ENCODE measurements at places on chromosomes 3 and 15.

DNA sequence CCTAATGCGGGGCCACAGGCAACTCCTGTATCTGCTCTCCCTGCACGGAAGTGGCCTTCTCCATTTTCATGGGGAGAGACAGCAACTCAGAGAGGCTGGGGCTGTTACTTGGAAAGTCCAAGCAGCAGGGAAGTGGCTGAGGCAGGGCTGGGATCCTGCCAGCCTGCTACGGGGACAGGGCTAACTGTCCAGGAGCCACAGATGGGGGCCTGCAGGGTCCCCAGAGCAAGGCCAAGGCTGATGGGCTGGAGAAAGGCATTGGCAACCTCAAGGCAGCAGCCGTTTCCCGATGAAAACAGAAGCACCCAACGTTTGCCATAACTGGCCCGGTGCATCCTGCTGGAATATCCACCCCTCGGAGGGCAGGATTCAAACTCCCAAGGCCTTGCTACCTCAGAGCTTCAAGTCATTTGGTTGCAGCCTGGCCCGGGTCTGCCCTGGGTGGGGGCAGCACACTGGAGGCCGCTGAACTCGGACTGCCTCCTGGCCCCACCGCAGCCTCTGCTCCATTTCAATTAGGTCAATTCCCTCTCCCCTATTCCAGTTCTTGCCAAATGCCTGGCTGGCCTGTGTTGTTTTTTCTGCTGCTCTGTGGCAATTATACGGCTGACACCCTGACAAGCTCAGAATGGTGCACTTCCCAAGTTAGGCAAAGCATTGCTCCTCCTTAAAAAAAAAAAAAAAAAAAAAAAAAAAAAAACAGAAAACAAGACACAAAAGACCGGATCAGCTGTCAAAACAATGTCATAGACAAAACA, 143.5 kb downstream of the NUP210 start:
- DNase-seq, result no peak

DNA sequence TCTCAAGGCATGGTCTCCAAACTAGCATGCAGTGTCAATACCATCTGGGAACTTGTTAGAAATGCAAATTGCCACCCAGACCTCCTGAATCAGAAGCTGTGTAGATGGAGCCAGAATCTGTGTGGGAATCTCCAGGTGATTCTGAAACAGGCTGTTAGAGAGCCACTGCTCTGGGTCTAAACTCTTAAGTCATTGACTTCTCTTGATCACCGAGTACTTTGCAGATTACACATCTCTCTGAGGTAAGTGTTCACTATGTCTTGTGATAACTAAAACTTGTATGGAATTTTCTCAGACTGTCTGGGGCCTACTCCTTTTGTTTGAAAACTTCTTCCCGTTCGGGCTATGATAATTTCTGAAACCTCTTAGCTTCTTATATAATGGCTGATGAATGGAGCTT, 315.6 kb downstream of the EDEM1 start:
- DNase-seq, result no peak

DNA sequence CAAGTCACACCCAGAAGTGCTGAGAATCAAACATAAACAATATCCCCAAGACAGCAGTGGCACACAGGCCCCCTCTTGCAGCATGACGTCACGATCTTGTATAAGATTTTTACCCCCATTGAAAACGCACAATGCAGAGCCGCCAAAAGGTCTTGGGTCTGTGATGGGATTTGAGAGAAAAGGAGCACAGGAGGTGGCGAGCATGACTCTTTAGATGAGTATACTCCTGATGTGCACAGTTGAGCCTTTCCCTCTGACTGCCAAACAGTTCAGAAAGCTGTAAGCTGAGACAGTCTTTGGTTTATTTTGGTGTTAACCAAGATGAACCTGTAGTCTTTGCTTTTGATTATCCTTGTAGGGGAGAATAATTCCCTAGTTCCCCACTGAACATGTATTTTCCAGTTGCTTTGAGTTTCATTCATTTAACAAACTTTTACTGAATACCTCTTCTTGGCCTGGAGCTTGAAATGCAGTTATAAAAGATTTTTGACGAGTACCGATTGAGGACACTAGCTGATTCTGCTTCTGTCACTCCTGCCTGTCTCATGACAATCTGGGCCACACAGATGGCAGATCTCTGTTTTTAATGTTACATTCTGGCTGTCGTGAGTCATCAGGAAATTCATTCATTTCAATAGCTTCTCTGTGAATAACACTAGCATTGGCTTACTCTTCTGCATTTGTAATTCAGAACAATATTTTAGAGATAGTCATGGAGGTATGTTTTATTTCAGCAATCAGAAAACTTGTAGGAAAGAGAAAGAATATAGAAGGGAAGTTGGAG, 28.9 kb downstream of the CFAP91 start:
- DNase-seq, result no peak

GRCh38 chr3:160134964-160135363, 90.3 kb upstream of the C3orf80 start:
- no peak for DNase-seq

- DNase-seq, result peak; percentile 69
Measured at GRCh38 chr3:32569540-32570420, 878 bp downstream of the DYNC1LI1 start.

DNA sequence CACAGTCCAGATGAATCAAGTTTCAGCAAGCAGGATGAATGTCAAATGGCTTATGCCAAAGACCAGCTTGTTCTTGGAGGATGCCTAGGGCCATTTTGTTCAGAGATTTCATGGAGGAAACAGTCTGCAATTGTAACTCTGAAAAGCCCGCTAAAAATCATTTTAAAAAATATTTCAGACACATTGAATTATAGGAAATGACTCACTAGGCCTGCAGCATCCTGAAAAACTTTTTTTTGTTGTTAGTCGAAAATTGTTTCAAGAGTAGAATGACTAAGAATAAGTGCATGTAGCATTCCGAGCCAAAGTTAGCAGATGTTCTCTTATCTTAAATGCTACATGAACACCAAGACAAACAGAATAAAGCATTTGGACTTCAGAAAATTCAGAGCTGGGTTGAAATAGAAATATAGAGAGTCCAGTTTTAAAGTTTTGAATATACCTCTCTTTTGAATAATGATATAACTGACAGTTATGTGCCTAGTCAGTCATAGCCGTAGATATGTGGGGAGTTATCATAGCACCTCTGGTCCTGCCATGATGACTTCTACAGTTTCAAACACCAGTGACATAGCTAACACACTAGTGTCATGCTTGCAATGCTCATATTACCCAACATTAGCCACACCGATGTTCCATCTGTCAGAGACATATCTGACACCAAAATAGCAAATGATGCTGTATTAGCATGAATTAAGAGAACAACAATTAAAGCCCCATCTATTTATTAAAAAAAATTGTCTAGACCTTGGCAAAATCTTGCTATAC, 1462.8 kb upstream of the GBE1 start:
- no peak for DNase-seq

DNA sequence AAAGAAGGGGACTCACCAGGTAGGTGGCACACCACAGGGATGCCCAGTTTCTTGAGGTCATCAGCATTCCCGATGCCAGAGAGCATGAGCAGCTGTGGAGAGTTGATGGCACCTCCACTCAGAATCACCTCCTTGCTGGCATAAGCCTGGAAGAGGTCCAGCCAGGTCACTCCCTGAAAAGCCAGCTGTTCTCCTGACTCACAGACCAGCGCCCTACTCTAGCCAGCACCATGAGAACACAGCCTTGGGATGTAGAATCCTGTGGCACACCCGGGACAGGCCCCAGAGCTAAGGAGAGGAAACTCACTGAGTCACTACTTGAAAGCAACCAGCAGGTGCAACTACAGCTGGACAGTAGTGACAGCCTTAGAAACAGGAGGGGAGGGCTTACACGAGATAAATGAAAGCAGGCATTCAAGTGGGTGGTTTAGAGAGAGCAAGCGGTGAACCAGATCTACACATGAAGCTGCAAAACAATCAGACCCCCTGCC, 24.5 kb downstream of the CHDH start:
- peak; percentile 38 for DNase-seq

DNA sequence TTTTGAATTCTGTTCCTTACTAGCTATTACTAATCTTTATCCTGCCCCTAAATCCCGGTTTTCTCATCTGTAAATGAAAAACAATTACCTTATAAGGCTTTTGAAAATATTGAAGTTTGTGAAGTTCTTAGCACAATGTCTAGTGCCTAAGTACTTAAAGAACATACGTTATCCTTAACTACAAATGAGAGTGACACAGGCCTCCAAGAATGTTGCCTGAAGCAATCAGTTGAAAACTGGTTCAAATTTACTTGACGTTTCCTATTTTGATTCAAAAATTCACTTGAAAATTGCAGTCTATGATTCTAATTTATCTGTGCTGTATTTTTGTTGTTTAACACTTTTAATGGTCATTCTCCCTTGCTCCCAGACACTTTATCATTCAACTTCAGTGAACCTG, 3.2 kb downstream of the SENP7 start:
- DNase-seq, result no peak

DNA sequence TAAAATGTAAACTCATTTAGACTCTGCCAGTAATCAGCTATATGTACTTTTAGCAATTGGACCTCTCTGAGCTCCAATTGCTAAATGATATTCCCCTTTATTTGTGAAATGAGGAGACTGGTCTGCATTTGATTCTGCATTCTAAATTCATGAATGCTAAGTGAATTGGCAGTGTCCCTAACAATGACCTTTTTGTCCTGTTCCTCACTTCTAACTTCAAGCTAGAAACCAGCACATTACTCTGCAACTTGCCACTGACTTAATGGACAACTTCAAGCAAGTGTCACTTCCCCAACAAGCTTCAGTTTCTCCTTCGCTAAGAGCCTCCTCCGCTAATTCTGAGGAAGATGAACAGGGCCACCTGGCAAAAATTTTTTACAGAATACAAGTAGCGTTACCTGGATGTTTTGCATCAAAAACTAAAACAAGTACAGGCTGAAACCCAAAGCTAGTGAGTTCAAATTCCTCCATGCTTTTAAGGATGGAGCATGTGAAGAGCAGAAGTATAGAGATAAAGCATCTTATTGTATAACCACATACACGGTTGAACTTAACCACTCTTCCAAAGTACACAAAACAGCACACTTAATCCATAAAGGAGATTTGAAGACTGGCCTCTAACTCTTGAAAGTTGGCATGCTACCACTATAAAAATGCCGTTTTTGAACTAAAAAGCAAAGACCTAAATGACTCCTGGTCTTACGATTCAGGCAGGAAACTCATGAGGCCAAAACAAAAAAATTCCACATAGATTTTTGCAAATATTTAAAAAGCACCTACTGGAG, 207.6 kb downstream of the MAGI1 start:
- no peak for DNase-seq

GRCh38 chr3:149095487-149095886, 9.2 kb upstream of the HLTF start:
- DNase-seq, result no peak

- DNase-seq, result no peak
Measured at GRCh38 chr3:16337856-16338540, 73.0 kb downstream of the OXNAD1 start.
